ENCODE measurements at places on chromosomes 2 and 18.

- DNase-seq, result no peak
Observed at GRCh38 chr2:64485961-64486360, 32.0 kb downstream of the LGALSL start.

GRCh38 chr2:85116207-85116606 is 17.0 kb upstream of the TCF7L1 start:
- DNase-seq, result no peak

DNA sequence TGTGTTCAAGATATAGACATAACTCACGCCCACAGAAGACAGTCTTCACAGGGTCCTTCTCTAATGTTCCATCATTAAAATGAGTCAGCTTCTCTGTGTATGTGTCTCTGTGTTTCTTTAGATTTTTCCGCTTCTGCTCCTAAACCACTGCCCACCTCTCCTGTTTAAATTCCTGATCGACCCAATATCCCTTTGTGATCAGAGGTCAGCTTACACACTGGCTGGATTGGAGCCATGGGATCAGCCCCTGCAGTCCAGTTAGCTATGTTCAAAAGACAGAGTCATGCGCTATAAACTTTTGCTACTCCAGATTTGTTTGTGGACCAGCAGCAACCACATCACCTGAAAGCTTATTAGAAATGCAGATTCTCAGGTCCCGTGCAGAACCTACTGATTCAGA is 229.2 kb downstream of the C1D start:
- DNase-seq, result no peak

DNA sequence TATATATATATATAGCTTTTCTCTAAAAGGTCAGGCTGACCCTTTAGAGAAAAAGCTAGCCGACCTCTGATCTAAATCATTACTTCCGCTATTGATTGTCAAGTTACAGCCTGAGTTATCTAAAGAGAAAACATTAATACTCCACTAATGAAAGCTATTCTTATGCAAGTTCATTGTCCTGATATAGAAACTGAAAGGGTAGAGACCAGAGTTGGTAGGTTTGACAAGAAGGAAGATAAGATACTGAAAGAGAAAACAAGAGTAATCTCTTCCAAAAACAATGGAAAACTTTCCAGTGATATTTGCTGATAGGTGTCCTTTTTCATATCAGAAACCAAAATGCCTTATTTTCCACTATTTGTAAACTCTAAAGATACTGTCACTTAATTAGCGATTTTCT is 62.8 kb upstream of the SLC39A10 start:
- DNase-seq, result no peak

GRCh38 chr18:57649556-57650500 is 28.2 kb upstream of the NARS1 start:
- peak; percentile 75 for DNase-seq

All from fibroblast of skin of right quadriceps (primary cell).